ENCODE measurements at places on chromosomes 13 and 19. TPM values are rescaled to one million over a fixed set of nuclear protein-coding genes. Genes with fewer than 3 reads are reported as not detected.

Gene TMEM143
- total RNA-seq, result 7.6 TPM

Gene KLF1
- total RNA-seq, result not detected

Gene ANGPTL8
- not detected for total RNA-seq

Gene SIGLEC14
- not detected for total RNA-seq

Gene DHPS
- 55.8 TPM for total RNA-seq

Gene ZNF254
- total RNA-seq, result 3.4 TPM

Gene ITPKC
- total RNA-seq, result 9.2 TPM

Gene TSKS
- not detected for total RNA-seq

Gene MBD3L5
- not detected for total RNA-seq

Gene MFSD12
- 98.5 TPM for total RNA-seq

DNA sequence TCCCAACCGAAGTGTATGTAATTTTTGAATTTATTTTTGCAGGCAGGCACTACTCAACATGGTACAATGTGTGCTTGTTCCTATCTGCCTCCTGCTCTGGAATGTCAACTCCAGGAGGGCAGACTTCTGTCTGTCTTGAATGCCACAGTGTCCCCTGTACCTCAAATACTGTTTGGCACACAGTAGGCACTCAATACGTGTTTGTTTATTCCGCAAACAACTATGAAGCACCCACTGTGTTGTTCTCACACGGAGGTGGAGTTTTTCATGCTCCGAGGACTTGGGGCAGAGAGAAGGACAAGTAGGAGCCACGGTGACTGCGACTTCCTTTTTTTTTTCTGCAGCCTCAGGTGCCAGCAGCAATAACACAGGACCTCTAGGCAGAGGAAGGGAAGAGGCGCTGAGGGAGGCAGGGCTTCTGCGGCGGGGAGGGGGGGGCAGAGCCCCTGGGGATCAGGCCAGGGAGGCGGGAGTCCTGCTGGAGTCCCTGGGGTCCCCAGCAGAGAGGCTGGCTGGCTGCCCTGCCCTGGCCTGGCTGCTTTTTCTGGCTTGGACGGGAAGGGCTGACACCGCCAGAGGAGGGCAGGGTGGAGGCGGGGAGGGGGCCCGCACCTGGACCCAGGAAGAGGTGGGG lies 29.3 kb upstream of the TNFAIP8L1 start:
- DNase-seq, result no peak

DNA sequence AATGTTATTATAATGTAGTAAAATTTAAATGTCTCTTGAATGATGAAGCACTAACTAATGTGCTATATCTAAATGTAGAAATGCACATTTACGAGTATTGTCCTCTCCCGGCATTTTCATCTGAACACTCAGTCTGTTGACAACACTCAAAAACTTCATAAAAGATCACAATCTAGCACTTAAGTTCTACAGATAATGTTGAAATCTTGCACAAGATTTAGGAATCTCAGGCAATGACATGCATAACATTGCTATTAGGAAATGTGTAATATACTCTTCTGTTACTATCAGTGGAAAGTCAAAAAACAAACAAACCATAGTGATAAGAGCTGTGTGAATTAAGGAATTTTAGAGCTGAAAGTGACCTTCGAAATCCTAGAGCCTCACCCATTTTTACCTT lies 37.5 kb upstream of the XPO4 start:
- DNase-seq, result peak; percentile 62

GRCh38 chr13:25981060-25981459 lies 70.8 kb downstream of the SHISA2 start:
- no peak for DNase-seq

DNA sequence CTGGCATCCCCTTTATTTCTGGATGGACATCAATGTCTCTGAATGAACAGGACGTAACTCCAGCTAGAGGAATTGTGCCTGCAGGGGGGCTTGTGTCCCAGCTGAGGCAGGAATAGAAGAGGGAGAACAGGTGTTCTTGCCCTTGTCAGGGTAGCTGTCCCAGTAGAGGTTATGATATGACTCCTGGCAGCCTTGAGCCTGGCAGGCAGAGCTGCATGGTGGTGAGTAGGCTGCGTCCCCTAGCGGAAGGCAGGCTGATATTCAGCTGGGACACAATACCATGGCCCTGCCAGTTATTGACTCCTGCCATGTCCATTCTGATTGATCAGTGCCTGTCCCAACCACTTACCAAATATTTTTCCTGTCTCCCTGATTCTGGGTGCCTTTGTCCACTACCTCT lies 197.2 kb downstream of the RAP2A start:
- no peak for DNase-seq

DNA sequence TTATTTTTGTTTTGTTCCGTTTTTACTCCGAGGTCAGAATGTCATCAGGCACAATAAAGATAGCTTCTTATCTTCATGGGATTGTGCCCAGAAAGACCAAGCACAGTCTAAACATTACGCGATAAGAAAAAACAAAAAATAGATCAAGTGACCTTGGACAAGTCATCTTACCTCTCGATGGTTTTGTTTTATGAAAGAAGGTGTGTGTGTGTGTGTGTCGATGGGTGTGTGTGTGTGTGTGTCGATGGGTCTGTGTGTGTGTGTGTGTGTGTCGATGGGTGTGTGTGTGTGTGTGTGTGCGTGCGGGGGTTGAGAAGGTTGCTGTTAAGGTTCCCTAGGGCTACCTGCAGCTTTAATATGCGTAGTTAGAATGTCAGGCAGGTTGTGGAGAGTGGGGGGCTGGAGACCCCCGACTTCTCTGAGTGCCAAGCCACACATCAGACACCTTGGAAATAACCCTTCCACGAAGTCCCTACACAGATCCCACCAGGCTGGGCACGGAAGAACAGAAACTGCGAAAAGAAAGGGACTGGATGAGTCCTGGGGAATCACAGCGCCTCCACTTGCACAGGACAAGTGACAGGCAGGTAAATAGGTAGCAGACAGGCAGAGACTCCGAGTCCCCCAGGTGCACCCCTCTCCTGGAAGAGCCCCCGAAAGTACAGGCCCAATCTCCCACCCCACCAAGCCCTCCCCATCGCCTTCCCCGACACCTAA lies 458 bp upstream of the ATP8A2 start:
- no peak for DNase-seq

- DNase-seq, result no peak
Observed at GRCh38 chr19:30150626-30151025, 208.6 kb downstream of the URI1 start.

- no peak for DNase-seq
Observed at GRCh38 chr19:3725121-3725520, 16.9 kb downstream of the TJP3 start.

DNA sequence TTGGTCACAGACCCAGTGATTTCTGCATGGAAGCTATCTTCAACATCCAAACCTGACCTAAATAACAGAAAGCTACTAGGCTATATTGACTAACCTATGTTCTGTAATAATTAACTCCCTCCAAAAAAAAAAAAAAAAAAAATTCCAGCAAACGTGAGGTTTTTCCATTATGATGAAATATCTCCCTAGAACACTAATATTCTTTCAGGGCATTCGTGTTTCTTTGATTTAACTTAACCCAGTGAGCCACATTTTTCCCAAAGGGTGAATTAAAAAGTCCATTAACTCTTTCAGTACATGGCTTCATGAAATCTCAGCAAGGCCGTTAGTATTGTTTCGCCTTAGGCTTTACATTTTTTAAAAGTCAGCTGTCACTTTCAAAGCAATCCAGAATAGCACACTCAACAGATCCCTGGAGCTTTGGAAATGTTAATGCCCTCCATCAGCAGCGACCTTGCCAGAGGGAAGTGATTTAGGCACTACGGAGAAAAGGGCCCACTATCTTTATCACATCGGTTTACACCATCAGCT lies 175.8 kb downstream of the DCT start:
- no peak for DNase-seq

GRCh38 chr13:106103779-106104178 lies 431.7 kb downstream of the EFNB2 start:
- DNase-seq, result peak; percentile 88

DNA sequence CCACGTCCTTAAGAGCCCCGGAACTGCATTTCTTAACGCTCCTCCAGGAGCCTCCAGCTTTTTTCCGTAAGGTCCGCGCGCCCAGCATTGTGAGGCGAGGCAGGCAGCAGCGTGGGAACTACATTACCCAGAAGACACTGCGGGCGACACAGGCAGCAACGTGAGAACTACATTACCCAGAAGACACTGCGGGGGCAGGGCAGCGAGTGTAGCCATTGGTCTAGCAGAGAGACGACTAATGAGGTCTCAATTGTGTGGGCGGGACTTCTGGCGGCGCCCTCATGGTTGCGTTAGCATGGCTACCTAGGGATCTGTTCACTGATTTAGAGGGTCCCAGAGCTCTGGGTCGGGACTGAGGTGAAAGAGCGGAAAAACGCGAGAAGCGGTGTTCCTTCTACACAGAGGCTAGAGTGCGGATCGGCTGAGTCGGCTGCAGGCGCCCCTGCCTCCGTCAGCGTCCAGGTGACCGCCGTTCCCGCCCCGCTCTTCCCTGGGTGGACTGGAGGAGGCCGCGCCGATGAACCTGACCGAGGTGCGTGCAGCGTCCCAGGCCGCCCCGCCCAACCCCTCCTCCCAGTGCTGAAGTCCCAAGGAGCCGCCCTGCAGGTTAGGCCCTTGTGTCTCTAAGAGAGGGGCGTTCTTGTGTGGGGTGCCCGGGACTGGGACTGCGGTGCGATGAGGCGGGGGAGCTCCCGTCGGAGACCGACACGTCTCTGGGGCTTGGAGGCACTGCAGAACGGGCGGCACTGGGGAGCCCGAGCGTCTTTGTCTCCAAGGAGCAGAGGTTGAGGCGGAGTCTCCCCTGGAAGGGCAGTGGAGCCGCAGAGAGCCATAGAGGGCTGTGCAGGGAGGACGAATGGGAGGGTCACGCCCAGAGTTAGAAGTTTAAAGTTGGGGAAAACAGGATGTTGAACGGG lies at the start of gene ZNF749:
TSS of gene ZNF749 (plus strand) at position 264 of the 917 bp plus-strand sequence. CDS start at position 518, 254 bp downstream.
- DNase-seq, result peak; percentile 97

DNA sequence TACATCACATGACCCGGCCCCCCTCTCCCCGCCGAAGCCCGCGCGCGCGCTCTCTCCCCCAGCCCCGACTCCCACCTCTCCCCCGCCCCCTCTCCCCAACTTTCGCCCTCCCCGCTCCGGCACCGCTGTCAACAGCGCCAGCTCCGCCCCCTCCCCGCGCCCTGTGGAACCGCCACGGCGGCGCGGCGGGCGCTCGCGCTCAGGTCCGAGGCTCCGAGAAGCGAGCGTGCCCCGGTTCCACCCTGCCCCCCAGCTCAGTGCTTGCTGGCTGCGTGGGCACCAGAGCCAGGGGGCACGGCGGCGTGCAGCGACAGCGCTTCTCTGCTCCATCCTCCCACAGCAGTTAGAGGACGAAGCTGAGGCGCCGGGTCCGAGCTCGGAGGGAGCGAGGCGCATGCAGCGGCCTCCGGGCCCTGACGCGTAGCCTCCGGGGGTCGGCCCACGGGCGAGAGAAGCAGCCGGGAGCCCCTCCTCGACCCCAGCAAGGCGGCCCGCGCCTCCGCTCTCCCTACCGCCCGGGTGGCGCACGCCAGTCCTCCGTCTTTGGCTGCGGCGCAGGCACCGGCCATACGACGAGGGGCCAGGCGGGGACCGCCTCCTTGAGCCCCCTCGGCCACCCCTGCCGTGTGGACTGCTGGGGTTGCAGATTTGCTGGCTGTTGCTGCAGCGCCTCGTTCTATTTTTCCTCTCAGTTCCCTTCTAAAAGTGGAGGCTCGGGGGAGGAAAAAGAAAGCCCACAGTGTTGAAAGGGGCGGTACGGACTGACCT lies 109.5 kb downstream of the KCNRG start:
- DNase-seq, result peak; percentile 22

DNA sequence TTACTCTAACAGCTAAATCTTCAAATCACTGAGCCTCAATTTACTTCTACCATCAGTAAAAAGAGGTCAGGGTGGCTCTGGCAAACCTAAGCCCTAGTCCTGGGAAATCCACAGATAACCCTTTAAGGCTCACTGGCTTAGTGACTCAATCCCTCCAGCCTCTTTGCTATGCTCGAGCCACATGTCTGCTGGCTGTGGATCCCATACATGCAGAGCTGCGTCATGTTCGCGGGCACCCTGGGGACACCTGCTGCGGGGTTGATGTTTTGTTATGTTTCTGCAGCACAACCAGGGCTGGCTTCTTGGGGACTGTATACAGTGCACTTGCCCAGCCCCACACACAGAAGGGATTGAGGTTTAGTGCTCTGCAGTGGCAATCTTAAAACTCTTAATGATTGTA lies 41.6 kb upstream of the C13orf42 start:
- no peak for DNase-seq

- no peak for DNase-seq
Observed at GRCh38 chr13:60019119-60019993, 144.4 kb downstream of the DIAPH3 start.

DNA sequence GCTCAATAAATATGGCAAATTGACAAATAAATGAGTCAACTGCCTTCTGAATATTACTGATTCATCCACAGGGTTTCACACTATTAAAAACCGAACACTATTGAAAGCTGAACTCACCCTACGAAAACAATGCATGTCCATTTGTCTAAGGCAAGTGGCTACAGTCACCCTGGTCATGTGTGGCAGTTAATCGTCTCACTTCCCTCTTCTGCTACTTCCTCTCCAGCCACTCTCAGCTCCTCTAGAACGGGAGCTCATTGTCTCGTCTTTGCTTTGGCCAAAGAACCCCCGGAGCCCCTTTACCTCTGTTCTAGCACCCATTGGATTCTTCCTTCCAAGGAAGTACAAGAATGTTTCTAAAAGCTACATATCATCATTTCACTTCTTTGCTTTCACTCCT lies 74.4 kb upstream of the ZNF599 start:
- DNase-seq, result no peak

DNA sequence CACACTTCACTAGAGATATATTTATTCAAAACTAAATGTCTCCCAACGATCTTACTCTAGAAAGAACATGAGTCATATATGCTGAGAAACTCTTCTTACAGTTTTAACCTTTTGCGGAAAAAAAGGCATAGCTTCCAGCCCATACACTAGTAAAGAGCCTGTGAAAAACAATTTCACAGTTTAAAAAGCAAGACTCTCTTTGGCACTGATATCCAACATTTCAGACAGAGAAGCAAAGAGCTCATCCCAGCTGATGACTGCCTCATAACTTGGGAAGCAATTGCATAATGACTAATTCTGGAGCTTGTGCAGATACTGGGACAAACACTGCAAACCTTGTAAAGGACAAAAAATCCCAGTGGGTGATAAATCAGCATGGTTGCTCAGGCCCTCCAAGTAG lies 88.0 kb downstream of the ENOX1 start:
- peak; percentile 24 for DNase-seq

- DNase-seq, result no peak
Observed at GRCh38 chr19:58400316-58400915, 5.0 kb downstream of the RNF225 start.

- no peak for DNase-seq
Observed at GRCh38 chr13:64438084-64438483, 2792.1 kb downstream of the PCDH9 start.

DNA sequence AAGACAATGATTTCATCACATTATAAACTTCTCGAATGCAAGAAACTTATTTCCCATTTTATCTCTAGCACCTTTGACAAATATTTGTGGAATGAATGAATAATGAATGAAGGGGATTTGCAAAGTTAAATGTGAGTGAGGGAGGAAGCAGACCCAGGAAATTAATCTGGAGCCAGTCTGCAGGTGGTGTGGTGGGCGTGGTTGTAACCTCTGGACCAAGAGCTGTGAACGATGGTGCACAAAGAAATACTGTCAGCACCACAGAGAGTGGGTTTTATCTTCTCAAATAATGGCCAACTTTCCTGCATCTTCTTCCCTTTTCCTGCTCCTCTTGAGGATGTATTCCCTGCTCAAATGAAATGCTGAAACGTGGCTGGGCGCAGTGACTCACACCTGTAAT lies 11.0 kb upstream of the ZNF792 start:
- DNase-seq, result no peak
